ENCODE measurements at places on chromosomes 1 and 21.
A peak's percentile ranks its signal among the peaks of the same experiment; 100 is the strongest.

DNA sequence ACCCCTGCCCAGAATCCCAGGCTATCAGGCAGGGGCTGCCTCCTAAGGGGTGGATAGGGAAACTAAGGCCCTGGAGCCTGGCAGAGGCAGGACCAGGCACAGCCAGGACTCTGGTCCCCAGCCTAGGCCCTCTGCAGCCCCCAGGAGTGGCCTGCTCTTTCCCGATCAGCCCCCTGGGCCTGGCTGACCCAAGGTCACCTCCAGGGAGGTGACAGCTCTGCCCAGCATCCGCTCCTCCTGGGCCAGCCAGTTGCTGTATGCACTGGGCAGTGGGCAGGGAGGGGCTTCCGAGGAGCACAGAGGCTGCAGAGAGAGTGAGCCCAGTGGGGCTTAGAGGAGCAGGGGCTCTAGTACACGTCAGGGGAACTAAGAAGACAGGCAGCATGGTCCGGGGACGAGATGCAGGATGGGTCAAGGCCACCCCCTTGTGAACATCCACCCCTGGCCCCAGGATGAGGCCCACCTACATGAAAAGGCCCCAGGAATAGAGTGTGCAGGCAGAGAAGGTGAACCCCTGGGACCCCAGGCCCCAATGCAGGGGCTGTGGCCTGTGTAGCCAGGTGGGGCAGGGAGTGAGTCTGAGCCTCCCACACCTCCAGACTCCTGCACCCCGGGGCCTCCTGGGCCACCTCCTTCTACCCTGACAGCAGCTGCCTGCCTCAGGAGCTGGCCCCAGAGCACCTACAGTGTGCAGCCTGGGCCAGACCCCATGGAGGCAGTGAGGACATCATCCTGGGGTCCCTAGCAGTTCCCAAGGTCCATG is 32.8 kb downstream of the WNT9A start:
- no peak for DNase-seq

- no peak for DNase-seq
Observed at GRCh38 chr1:28097100-28097472, 8.7 kb upstream of the EYA3 start.

DNA sequence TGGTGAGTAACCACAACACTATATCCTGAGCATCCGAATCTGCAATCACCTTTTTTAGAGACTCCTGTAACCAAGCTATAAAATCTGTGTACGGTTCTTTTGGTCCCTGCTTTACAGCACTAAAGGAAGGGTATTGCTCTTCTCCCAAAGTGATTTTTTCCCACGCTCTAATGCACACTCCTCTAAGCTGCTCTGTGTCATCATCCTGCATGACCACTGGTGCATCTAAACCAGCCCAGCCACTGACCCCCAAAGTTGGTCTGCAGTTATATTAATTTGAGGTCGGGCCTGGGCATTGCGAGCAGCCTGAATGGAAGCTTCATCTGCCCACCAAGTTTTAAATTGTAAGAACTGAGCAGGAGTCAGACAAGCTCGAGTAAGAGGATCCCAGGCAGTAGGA is 480.0 kb downstream of the PTPRU start:
- DNase-seq = no peak

GRCh38 chr21:29299046-29299915 is 559 bp downstream of the BACH1 start:
- DNase-seq = no peak

- DNase-seq = no peak
Observed at GRCh38 chr1:107213225-107213624, 72.4 kb downstream of the NTNG1 start.

GRCh38 chr1:36513676-36514473 is 31.2 kb upstream of the CSF3R start:
- DNase-seq = no peak

DNA sequence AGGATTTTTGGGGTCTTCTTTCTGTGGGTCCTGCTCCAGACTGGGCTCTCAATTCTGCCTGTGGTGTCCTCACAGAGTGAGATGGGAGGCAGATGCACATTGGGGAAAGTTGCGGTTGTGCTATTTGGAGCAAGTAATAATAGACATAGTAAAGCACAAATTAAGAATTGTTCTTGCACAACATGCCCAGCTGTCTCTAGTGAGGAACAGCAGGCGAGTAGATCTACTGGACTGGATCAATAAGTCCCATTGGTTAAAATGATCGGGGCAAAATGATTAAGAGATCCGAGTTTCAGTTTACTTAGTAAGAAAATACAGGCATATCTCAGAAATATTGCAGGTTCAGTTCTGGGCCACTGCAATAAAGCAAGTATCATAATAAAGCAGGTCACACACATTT is 448.3 kb upstream of the PROX1 start:
- DNase-seq = no peak

- DNase-seq = no peak
Observed at GRCh38 chr1:167428395-167428794, 89.9 kb downstream of the CD247 start.

GRCh38 chr1:46816930-46817329 is 18.1 kb downstream of the CYP4B1 start:
- DNase-seq = no peak

DNA sequence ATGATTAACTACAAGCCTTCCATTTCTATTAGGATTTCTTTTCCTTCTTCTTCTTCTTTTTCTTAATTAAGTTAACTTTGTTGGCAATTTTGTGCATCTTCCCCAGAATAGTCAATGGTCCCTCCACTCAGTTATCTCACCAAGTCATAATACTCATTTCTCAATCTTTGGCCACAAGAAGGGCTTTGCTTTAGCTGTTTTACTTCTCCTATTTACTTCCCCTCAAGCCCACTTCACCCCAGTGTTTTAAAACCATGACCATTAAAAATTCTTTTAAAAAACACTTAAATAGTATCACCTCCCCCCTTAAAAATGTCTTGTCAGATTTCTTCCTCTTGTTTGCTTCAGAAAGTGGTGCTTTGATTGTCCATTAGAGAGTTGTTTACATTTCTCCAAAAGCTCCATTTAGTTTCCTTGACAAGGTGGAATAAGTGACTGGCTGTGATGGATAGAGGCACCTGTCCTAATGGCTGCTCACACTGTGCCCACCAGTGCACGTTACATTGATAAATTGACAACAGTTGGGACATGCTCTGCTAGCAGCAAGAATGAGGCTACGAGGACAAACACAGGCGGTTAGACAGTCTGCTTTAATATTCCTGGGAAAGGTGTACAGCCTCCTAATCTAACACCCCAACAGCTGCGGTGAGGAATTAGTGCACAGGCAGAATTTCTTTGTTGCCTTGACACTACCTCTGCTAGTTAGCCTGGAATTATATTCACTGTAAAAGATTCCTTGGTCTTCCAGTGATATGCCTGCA is 354.7 kb downstream of the LMO4 start:
- no peak for DNase-seq

GRCh38 chr1:204545202-204545601 is 29.0 kb downstream of the MDM4 start:
- DNase-seq = peak; percentile 4

GRCh38 chr1:6473974-6474814 is 8.2 kb upstream of the TNFRSF25 start:
- DNase-seq = no peak

- DNase-seq = no peak
Observed at GRCh38 chr1:181676269-181676668, 193.0 kb downstream of the CACNA1E start.

- no peak for DNase-seq
Observed at GRCh38 chr1:18776777-18777176, 82.7 kb downstream of the TAS1R2 start.

DNA sequence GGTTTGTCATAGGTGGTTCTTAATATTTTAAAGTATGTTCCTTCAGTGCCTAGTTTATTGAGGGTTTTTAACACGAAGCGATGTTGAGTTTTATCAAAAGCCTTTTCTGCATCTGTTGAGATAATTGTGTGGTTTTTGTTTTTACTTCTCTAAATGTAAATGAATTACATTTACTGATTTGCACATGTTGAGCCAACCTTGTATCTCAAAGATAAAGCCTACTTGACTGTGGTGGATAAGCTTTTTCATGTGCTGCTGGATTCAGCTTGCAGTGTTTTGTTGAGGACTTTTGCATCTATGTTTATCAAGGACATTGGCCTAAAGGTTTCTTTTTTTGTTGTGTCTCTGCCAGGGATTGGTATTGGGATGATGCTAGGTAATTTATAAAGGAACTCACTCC is 142.5 kb downstream of the PRDM2 start:
- no peak for DNase-seq

DNA sequence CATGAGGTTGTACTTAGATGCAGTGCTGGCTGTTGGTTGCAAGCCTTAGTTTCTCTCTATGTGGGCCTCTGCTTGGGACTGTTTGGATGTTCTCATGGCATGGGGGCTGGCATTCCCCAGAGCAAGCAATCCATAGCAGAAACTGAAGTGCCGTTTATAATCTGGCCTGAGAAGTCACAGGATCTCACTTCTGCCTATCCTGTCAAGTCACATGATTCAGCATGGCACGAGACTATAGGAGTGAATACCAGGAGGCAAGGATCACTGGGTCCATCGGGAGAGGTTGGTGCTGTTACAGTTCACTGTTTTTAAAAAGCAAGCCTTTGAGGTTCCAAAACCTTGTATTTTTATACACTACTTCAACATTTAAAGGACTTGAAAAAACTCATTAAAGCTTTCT is 16.7 kb downstream of the COLGALT2 start:
- DNase-seq = no peak

GRCh38 chr21:35697321-35697808 is 363.0 kb downstream of the SETD4 start:
- DNase-seq = peak; percentile 35

DNA sequence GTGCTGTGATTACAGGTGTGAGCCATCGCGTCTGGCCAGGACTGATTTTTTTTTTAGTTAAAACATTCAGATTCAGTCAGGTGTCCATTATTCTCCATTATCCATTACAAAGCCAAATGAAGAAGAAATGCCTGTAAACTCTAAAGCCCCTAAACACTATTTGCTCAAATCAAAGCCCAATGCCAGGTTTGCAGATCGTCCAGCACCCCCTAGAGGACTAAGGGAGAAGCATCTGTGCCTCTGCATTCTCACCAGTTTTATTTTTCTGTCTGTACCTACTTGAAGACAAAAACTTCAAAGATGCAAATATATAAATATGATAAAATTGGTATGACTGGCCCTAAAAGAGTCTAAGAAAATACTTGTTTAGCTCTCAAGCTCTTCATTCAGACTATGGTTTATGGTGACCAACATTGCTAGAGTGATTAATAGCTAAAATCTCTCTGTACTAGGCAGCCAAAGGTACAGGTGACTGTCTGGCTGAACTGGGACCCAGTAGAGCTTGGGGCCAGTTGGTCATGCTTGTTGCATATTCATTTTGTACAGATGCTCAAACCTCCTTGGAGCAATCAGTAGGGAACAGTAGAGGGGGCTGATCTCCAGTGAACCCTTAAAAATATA is 138.4 kb downstream of the SYT2 start:
- DNase-seq = no peak

DNA sequence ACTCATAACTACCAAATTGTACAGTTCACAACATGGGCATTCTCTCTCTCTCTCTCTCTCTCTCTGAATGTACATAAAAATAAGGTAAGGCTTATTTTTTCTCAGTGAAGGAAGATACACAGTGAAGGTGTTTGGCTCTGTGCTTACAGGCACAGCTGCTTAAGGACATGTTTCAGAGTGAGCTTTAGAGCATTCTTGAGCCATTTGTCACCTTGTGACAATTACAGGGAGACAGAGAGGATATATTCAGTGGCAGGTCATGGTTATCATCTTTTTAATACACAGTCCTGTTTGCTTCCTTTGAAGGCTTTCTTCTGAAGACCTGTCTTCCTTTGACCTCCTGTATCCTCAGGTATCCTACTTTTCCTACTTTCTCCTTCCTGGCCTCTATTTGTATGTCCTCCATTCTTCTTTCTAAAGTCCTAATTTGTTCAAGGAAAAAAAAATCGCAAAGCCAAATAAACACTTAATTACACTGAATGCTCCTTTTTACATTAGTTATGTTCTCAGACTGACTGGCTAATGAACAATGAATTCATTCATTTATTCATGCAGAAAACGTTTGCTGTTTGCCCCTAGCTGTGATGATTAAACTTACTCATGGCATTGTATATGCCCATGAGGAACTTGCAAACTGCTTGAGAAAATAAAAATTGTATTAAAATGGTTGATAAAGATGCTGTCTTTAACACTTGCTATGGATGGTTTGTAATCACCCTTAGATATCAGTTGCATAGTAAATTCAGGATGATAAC is 33.4 kb downstream of the HSD17B7 start:
- no peak for DNase-seq

GRCh38 chr21:38938343-38938742 is 132.6 kb downstream of the ETS2 start:
- no peak for DNase-seq

DNA sequence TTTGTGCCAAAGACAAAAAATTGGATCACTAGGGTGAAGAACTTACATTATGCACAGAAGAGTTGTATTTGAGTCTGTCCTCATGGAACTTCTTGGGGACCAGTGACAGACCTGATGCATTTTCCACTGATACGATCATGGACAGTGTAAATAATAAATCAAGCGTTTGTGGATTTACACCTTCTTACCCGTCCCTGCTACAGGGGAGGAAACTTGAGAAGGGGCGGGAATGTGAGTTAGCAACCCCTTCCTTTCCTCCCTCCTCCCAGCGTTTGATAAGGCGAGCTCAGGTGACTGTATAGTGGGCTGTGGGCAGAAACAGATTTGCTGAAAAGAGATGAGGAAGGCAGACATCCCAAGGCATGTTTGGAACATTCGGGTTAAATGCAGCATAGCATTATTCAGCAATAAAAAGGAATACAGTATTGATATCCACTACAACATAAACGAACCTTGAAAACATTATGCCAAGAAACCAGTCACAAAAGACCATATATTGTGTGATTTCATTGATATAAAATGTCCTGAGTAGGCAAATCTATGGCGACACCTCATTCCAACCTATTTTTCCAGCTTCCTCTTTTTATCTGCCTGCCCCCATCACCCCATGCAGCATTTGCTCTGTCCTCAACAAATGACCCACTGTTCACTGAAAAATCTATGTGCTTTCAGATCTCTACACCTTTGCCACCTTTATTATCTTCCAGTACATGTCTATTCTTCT is 128.7 kb downstream of the ZZZ3 start:
- no peak for DNase-seq

DNA sequence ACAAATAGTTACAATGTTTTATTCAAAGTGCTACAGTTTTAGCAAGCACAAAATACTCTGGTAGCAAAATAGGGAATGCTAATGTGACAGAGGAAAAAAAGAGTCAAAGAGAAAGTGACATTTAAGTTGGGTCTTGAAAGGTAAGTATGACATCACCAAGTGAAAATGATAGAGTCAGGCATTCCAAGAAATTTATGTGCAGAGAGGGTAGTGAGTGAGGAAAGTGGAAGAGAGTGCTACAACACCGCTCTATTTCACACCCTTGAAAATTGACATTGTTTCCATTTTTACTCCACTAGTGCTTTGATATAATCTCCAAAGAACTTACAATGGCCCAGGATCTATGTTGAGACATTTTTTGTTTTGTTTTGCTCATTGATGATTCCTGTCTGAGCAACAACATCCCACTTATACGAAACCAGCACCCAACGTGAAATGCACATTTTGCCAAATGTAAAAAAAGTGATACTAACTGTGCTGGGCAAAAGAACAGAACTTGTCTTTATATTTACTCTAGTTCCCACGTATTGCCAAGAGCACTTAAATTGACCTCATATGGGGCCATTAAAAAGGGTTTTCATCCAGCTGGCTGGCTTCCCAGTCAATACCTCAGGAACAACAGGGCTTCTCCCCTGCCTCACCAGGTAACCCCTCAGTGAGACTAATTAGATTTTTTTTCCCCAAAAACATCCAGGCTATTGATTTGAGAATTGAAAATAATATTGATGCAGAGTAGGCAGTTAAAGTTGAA is 206.3 kb upstream of the NR5A2 start:
- DNase-seq = no peak
